ENCODE measurements at places on chromosomes 2 and 18.

DNA sequence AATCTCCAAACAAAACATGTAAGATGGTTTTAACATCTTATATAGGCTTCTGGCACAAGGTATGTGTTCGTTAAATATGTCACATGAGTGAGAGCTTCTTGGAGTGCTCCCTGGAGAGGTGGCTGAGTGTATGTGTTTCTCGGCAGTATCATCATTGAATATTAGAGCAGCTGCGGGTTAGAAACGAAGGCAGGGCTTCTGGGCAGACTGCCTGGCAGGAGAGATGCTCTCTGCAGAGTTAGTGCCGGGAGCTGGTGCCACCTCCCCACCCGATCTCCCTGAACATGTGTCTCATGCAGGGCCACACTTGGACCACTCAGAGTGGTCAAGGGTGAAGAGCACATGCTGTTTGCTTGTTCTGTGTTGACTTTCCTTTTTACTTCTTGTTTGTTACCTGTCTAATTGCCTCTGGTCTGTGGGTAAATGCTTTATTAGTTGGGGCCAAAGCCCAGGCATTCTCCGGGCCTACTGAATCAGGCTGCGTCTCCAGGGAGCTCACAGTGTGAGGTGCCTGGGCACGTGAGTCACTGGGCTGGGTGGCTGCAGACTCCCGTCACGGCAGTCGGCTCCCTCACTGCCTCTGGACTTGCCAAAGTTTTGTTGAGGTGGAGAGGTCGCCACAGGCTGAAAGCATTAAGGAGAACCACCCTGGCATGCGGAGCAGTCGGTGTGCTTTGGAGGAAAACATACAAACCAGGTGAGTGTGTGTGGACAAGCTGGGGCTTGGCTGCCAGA is 246.6 kb downstream of the FHOD3 start:
- DNase-seq, result no peak

- DNase-seq, result no peak
Observed at GRCh38 chr2:148557844-148558436, 86.6 kb upstream of the EPC2 start.

- DNase-seq, result no peak
Observed at GRCh38 chr18:49162226-49162864, 211.6 kb upstream of the SMAD7 start.

- peak; percentile 26 for DNase-seq
Observed at GRCh38 chr2:99404039-99404796, 67.0 kb downstream of the EIF5B start.

DNA sequence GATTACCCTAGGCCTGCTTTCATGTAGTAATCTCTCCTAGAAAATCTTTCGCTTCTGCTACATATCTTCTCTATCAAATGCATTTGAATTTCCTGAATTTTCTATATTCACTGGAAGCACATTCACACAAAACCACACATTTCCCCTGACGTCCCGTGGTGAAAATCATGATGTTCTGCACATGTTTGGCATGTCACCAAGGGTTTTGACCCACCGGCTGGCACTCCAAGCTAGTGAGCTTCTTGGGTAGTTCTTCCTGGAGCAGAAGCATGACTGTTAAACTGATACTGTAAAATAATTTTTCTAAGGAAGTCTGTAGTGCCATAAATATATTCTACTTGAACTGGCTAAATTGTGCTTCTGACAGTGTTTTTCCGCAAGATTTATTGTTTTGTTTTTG is 510.1 kb upstream of the SLC8A1 start:
- DNase-seq, result no peak

DNA sequence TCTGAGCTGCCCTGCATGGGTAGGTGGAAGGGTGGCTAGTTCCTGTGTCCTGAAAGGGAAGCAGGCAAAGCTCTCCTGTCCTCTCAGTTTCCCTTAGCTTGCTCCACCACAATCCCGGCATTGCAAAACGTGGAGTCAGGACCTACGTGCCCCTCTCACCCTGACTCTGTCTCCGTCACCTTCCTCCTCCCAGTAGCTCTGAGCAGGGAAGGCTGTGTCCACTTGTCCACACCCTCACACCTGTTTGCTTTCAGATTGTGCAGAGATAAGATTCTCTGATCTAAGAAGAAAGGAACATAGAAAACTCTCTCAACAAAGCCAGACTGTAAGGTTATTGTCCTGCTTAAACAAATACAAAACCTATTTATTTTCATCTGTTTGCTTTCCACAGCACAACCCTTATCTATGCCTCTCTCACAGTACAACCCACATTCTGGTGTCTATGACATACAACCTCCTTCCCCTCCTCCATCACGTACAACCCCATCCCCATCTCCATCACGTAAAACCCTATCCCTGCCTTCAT is 79.0 kb downstream of the ALPK2 start:
- no peak for DNase-seq

- DNase-seq, result no peak
Observed at GRCh38 chr18:34544930-34545329, 165.2 kb upstream of the DTNA start.

- no peak for DNase-seq
Observed at GRCh38 chr2:230161184-230161583, 58.6 kb downstream of the SP110 start.

- DNase-seq, result no peak
Observed at GRCh38 chr2:20225294-20226151, 593 bp upstream of the SDC1 start.

- no peak for DNase-seq
Observed at GRCh38 chr2:98090951-98091350, 4.0 kb downstream of the VWA3B start.

- no peak for DNase-seq
Observed at GRCh38 chr2:69032336-69032735, 19.4 kb downstream of the ANTXR1 start.

- no peak for DNase-seq
Observed at GRCh38 chr2:176793792-176794191, 418.8 kb upstream of the HNRNPA3 start.

- DNase-seq, result no peak
Observed at GRCh38 chr2:3051266-3051665, 326.4 kb downstream of the EIPR1 start.

DNA sequence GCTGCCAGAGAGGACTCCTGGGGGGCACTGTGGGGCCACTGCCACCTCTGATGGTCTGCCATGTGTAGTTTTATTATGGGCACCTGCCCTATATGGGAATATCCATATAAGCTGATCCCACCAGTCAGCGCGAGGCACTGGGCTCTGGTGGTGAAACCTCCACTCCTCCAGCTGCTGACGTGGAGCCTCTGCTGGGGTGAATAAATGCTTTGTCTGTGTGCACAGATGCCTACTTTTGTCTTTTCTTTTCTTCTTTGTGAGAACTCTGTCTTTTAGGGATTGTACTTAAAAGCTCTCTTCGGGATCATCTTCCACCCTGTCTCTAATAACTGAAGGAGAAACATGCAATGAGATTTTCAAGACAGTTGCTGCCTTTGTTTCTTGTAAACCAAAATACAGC is 68.9 kb upstream of the NCK2 start:
- DNase-seq, result no peak

GRCh38 chr2:169659320-169659719 is 34.9 kb downstream of the CFAP210 start:
- no peak for DNase-seq

GRCh38 chr18:57027190-57027708 is 119.6 kb upstream of the BOD1L2 start:
- DNase-seq, result no peak

- DNase-seq, result no peak
Observed at GRCh38 chr2:108936076-108936864, 52.8 kb downstream of the EDAR start.

DNA sequence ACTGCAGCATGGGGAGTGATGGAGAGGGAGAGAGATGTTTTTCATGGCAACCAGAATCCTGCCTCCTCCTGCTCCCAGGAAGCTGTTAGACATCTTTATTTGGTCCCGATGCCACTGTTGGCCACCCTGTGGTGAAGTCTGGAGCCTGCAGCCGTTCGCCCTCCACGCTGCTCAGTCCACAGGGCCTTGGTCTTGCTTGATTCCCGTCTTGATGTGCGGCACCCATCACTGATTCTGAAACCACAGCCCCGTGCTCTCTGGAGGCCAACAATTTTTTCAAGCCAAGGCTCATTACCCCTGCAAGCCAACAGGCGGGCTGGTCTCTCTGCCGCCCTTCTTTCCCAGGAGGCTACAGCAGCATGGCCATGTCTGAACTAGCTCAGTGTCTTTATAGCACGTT is 24.5 kb downstream of the SIGLEC15 start:
- no peak for DNase-seq

DNA sequence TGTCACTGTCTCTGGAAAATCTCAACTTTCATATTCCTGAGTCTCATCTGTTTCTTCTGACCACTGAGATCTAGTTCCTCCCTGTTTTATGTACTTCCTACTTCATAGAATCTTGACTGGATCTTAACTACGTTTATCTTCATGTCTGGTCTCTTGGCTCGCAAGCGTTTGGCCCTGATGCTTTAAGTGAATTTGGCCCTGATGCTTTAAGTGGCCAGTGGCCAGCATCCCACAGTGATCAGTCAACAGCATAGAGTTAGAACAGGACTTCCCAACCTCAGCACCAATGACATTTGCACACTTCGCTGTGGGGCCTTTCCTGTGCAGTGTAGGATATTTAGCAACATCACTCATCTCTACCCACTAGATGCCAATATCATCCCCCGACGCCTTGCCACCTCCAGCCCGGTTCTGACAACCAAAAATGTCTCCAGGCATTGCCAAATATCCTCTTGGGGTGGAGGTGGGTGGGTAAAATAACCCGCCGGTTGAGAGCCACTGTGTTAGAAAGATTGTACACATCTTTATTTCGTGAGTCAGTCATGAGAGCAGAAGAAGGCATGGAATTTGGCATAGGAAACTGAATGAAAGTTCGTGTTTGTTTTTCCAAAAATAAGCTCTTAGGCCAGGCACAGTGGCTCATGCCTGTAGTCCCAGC is 12.2 kb downstream of the TM4SF20 start:
- DNase-seq, result no peak

DNA sequence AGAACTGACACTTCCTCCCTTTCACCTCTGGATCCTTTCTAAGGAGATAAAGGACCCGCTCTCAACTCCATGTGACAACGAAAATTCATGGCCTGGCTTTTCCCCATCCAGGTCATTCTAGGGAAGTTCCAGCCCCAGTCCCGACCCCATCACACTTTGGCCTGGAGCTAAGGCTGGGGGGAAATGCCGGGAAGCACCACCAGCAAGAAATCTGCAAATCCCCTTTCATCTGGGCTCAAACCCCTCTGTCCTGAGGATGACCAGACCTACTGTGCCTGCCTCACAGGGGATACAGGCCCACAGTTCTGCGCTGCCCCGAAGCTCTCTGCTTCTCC is 1.3 kb downstream of the SIX2 start:
- DNase-seq, result no peak

DNA sequence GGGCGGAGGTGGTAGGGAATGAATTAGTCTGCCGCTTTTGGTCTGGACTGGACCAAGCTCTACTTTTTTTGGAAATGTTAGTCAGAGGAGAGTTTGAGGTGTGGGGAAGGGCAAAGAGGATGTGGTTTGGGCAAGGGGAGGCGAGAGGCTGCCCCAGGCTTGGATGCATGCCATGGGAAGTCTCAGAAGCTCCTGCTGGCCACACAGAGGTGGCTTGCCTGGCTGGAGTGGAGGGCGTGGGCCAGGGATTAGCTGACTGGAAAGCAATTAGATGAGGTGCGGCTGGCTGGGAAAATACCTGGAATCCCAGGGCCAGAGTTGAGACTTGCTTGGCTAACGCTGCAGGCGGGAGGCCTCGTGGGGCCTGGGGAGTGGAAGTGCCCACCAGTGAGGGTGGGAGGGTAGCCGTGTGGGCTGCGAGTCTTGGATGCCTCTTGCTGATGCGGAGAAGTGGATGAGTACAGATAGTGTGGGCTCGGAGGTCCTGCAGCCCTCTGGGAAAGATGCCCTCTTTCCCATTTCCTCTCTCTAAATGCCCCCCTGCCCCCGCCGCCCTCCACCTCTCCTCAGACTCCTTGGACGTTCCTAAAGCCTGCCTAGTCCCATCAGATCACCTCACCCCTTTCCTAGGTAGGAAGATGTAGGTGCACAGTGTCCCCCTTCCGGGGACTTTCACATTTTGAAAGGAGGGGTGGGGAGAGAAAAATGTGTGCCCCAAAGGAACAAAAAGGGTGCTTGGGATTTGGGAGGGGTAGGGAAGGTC is 117.6 kb downstream of the SMAD7 start:
- DNase-seq, result no peak

DNA sequence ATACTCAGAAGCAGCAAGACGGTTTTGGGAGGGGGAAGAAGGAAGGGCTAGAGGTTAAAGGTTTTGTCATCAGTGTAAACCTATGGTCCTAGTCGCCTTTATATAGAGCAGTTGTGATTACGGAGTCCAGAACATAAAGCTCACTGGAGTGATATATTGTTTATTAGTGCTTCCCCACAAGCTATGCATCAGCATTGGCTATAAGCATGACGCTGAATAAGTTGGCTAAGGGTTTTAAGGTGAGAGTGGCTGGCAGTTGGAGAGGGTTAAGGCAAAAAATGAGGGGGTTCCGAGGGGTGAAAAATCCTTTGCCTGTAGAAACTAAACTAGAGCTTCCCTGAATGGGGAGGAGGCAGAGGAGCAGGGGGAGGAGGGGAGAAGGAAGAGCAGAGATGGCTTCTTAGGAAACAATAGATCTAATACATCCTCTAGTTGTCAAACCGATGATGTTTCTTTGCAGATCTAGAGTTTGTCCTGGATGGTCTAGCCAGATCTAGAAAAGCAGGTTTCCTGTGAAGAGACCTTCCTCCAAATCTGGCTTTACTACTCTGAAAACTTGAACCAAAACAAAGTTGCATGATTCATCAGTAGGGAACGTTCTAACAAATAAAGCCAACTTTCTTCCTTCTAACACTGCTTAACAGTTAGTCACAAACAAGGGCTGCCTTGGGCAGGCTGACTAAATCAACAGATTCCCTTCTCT is 2.5 kb downstream of the KLF7 start:
- peak; percentile 75 for DNase-seq

- no peak for DNase-seq
Observed at GRCh38 chr2:216857131-216857550, 2.7 kb downstream of the TNP1 start.

GRCh38 chr2:40516604-40517003 is 64.7 kb upstream of the SLC8A1 start:
- DNase-seq, result no peak

GRCh38 chr2:19109518-19109917 is 248.9 kb downstream of the OSR1 start:
- DNase-seq, result no peak

DNA sequence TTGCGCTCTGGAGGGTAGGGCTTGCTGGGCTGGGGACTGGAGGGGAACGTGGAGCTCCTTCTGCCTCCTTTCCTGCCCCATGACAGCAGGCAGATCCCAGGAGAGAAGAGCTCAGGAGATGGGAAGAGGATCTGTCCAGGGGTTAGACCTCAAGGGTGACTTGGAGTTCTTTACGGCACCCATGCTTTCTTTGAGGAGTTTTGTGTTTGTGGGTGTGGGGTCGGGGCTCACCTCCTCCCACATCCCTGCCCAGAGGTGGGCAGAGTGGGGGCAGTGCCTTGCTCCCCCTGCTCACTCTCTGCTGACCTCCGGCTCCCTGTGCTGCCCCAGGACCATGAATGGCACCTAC is 4.3 kb downstream of the GPR35 start:
- no peak for DNase-seq

GRCh38 chr2:13696601-13697000 is 935.9 kb upstream of the LRATD1 start:
- no peak for DNase-seq
